ENCODE measurements at places on chromosomes 6 and 20.

DNA sequence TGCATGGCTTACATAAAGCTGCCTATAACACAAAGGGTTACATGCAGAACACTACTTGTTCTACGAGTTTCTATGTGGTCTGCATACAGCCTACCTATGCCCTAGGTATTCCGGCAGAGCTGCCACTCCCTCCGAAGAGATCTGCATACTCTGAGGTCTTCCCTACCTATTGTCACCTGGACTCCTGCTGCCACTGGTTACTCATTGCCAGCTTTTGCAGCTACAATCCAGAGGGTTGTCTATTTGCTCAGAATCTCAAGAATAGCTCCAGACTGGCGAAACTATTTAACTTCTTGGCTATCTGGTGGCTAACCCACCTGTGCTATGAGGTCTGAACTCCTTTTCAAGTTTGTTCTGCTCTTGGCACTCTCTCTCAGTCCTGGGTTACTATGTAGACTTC is 323.3 kb downstream of the BMP2 start:
- no peak for DNase-seq

GRCh38 chr20:48679599-48679998 is 148.2 kb downstream of the PREX1 start:
- no peak for DNase-seq

- no peak for DNase-seq
Measured at GRCh38 chr20:63079971-63080370, 73.2 kb upstream of the BHLHE23 start.

GRCh38 chr20:51127713-51128112 is 104.8 kb upstream of the KCNG1 start:
- no peak for DNase-seq

DNA sequence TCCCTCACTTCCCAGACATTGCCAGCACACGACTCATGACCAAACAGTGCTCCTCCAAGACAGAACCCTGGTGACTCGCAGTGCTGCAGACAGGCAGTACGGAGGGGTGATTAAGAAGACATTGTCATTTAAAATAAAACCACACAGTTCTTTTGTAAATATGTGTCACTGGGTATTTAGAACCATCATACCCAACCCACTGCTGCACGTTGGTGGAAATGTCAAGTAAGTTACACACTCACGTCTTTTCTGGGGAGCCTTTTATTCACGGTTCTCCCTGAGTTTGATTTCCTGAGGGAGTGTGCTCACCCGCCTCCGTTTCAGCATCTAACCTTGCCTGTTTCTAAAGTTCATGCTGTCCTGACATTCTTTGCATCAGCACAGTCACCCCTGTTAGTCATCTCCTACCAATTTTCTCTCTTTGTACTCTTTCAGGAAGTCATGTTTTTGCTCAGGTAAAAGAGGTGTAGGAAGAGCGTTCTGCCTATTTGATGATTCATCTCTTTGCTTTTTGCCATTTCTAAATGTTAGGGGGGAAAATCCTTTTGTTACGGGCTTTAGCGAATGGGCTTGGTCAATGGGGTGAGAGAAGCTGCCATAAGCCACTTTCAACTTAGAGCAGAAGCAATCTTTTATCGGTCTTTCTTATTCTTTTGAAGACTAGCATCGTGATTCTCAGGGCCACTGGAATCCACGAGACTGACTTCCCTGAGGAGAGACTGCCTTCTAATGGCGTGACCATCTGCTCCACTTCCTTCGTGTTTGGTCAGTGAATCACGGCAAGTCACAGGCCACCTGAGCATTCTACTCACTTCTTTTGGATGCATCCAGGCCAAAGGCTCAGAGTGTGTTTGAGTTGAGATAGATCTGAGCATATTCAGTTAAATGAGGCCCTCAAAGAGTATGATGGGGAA is 512.8 kb upstream of the JARID2 start:
- DNase-seq: no peak

- no peak for DNase-seq
Measured at GRCh38 chr6:1627827-1628560, 18.3 kb downstream of the FOXC1 start.

DNA sequence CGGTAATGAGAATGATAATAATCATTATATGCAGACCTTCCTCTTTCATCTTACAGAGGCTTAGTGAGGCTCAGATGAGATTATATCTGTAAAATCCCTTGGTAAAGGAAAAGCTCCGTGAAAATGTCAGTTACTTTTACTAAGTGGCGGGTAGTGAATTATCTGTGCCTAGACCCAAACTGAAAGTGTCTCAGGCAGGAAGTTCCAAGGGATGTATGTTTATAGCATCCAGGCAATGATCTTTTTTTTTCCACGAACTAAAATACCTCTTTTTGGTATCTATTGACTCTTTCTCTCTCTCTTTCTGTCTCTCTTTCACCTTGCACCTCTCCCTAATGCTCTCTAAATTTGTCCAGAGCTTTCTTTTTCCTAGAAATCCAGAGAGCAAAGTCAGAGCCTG is 5.0 kb downstream of the TCF21 start:
- no peak for DNase-seq

GRCh38 chr6:144365271-144365670 is 80.1 kb downstream of the UTRN start:
- peak; percentile 59 for DNase-seq

- DNase-seq: no peak
Measured at GRCh38 chr6:105988321-105988720, 97.8 kb upstream of the PRDM1 start.

DNA sequence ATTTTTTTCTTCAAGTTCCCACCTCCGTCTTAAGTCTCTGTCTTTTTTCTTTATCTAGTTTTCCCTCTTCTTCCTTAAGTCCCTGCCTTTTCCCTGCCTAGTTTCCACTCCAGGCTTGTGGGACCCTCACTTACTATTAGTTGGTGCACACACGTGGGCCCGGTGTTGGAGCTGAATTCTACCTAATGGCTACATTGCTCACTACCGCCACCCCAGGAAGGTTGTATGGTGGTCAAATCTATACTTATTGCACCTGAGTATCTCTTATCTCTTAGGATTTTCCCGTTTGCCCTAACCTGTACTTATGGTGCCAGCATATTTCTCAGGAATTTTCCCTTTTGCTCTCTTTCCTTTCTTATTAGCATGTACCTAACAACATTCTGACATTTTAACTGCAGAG is 692.8 kb downstream of the EPM2A start:
- DNase-seq: no peak

DNA sequence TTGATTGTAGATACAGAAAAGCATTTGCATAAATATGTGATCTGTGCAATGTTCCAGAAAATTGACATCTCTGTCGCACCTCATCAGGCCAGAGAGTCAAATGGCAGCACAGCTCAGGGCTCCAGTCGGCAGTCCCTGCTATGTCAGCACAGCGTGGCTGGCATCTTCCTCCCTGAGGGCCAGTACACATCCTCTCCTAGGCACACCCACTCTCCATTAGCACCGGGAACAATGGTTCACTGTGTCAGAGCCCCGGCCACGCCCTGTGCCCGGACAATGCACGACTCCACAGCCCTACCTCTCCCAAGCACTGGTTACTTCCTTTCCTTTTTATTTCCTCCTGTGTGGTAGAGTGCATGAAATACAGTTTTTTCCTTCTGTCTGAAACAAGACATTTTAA is 114.9 kb downstream of the FOXC1 start:
- DNase-seq: no peak

GRCh38 chr6:80234401-80234800 is 127.9 kb downstream of the BCKDHB start:
- DNase-seq: peak; percentile 22

GRCh38 chr6:48973491-48973890 is 489.6 kb downstream of the MMUT start:
- no peak for DNase-seq

DNA sequence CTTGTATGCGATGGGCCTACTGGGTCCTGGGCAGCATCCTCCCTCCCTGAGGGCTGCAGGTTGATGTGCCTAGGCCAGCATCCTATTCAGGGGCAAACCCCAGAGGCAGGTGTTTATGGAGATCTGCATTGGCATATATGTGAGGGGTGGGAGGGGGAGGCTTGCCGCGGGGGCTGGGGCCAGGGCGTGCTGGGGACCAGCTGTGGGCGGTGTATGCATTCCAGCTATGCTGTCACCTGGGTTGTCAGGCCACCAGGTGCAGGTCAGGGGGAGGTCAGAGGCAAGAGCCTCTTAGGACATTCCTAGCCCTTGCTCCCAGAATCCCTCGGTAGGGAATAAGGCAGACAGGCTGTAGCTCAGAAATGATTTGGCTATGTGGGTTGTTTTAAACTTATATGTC is 11.9 kb downstream of the FOXA2 start:
- no peak for DNase-seq

GRCh38 chr20:36349384-36350170 is 43.4 kb downstream of the DLGAP4 start:
- DNase-seq: no peak

DNA sequence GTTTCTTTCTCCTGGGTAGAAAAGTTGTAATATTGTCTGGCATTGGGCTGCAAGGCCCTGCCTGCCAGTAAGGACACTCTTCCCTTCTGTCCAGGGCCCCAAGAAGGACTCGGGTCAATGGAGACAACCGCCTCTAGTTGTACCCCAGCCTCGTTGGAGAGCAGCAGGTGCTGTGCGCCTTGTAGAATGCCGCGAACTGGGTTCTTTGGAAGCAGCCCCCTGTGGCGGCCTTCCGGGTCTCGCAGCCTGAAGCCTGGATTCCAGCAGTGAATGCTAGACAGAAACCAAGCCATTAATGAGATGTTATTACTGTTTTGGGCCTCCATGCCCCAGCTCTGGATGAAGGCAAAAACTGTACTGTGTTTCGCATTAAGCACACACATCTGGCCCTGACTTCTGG is 37.0 kb downstream of the PLCG1 start:
- peak; percentile 4 for DNase-seq

- no peak for DNase-seq
Measured at GRCh38 chr6:103081876-103082630, 1688.5 kb downstream of the GRIK2 start.

DNA sequence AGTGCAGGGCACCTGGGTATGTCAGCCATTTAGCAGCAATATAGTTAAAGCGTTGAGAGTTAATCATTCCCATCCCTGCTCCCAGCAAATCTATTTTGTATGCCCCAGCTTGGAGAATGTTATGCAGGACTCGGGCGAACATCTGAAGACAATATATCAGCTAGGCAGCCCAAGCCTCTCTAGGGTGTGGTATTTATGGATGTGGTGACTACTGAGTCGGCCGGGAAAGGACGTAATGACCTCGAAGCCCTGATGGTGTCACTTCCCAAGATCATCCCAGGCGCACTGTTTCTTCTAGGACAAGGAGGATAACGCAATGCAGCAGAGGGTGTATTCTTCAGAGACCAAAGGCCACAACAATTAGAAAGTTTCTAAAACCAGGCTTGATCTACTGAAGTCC is 63.6 kb upstream of the FAM184A start:
- no peak for DNase-seq

DNA sequence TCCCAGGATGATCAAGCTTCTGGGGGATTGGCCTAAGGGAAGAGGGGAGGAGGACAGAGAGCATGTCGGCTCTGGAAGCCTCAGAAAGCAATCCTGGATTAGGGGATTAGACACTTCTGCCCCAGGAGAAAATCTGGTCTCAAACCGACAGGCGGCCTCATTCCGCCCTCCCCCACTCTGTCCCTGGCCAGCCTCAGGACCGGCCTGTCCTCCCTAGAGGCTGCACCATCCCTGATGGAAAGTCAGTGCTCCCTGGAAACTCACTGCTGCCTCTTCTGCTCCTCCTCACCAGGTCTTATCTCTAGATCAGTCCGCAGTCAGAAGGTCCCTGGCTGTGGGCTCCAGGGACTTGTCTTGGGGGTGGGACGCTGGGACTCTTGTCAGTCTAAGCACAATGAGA is 905 bp upstream of the SLC12A5 start:
- no peak for DNase-seq

GRCh38 chr6:160667639-160668481 is 3.8 kb upstream of the LPA start:
- DNase-seq: peak; percentile 1
